Skin of body (tissue), 3 donors: ENCODE measurements at places on chromosomes 12 and 14. TPM values are rescaled to one million over a fixed set of nuclear protein-coding genes. Genes with fewer than 3 reads are reported as not detected.
A peak's percentile ranks its signal among the peaks of the same experiment; 100 is the strongest.

SLCO1B1 gene
- not detected for total RNA-seq

TAS2R30 gene
- total RNA-seq, result 18.1 TPM

MYL2 gene
- total RNA-seq, result 43.5 TPM

WNT1 gene
- total RNA-seq, result not detected

CIROP gene
- not detected for total RNA-seq

SENP1 gene
- 24.0 TPM for total RNA-seq

DNA sequence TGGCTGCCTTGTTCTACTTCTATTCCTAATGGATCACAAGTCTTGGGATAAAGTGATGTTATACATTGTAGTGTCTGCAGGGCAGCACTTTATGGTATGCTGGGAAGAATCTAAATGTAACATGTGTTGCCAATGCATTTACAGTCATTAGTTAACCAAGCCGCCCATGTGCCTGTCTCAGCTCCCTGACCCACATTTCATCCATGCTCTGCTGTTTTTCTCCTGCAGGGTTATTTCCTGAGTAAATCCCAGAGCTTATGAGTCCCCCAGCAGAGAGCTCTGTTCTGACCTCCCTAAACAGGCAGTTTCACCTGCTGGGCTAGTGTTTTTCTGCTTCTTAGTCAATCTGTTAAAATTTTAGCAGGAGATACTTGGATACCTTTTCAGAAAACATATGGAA lies 4.4 kb upstream of the TMTC2 start:
- no peak for DNase-seq

GRCh38 chr12:57604454-57604991 lies at the start of gene DTX3:
DTX3 (plus strand) TSS chr12:57604824; CDS start chr12:57606518, 1,694 bp downstream.
- DNase-seq, result no peak

GRCh38 chr12:48995086-48995879 lies 3.9 kb downstream of the DDN start:
- DNase-seq, result peak; percentile 54

GRCh38 chr12:132560614-132561426 lies 49.6 kb downstream of the LRCOL1 start:
- DNase-seq, result no peak

- no peak for DNase-seq
Observed at GRCh38 chr14:38583471-38583870, 327.6 kb upstream of the CLEC14A start.

DNA sequence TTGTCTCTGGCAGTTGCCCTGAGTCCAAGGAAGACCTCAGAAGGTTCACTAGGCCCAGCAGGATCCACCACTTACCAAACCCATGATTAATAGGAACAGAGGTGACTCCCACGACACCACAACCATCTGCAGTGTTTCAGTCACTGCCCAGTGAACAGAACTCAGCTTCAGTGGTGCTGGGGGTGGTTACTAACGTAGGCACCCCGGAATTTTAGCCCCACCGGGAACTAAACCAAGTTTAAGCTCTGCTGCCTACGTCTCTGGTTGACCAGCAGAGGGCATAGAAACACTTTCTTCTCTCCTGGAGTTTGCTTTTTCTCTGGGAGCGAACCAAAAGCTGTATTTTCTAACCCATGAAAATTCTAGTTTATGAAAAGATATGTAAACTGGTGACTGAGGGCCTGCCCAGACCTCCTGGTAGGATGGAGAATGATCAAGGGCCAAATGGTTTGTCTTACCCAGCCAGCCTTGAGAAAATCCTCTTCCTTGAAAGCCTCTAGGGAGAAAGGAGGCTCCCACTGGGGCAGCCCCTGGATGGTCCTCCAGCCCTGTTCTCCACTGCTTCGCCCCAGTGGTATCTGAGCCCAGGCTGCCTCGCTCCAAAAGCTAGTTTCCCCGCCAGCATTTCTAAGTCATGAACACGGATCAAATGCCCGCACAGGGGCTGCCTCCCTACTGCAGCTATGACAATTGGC lies 379.8 kb downstream of the DPF3 start:
- no peak for DNase-seq

- DNase-seq, result peak; percentile 67
Observed at GRCh38 chr14:21069388-21070082, 569 bp upstream of the ARHGEF40 start.

DNA sequence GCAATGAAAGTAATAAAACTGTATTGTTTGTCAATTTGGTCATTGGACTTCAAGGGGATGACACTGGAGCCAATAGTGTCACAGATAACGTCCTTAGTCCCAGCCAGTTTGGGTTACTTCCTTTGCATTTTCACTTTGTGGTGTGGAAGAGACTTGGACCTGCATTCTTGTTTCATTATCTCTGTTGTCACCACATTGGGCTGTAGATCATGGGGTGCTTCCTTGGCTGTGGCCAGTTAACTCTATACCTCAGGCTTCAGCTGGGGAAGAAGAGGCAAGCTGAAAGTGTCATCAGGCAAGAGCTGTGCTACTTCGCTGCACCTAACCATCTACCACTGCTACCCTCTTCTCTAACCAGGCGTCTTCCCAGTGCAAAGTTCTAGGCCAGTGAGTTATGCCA lies 15.1 kb upstream of the CISTR start:
- DNase-seq, result no peak

- DNase-seq, result no peak
Observed at GRCh38 chr12:62866451-62867082, 68.4 kb downstream of the PPM1H start.

GRCh38 chr14:97120611-97121031 lies 323.4 kb downstream of the VRK1 start:
- no peak for DNase-seq

DNA sequence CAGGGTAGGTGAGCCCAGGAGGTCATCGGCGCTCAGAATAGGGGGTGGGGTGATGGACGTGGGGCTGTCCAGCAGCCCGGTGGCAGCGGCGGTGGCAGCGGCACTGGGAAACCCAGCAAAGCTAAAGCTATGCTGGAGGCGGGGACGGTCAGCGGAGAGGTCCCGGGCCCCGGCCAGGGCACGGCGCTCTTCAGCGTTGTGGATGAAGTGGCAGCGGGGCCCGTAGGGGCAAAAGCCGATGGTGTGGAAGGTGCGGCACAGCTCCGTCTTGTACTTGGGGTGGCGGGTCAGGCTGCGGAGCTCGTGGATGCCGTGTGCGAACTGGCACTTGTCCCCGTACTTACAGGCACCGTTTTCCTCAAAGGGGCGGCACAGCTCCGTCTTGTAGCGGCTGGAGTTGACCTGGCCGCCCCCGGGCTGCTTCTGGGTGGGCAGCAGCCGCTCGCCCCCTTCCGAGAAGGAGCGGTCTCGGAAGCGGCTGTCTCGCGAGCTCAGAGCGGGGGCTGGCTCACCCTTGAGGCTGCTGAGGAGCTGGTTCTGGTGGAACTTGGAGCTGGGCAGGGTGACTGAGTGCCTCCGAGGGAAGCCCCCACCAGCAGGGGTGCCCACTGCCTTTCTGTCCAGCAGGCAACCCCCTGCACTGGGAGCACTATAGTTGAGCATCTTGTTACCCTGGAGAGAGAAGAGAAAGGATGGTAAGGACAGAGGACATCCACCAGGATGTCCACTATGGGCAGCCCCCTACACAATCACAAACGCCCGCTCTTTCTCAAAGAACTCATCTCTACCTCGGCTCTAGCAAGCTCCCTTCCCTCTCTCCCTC lies 2.8 kb downstream of the ZFP36L1 start:
- no peak for DNase-seq

DNA sequence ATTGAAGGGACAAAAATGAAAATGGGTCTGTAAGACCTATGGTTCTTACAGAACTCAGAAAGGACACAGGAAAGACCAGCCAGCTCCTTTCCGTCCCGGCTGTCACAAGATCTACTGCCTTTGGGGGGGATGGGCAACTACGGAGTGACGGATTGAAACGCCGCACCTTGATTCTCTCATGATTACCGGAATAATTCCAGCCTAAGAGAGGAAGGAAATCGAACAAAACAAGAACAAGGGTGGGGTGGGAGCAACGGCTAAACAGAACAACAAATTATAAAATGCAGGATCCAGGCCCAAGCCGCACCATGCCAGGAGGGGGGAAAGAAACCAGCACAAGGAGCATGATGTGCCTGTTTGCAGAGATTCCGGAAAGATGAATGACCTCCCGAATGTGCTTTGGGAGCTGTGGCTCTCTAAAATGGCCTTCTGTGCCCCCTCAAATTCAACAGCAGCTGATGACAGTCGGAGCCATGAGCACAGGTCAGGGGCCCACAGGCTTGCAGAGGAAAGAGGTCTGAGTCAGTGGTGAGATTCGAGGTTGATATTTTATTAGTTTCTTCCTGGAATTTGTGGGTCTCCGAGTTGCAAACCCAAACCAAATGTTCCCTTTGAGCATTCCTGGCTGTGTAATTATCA lies 72.1 kb downstream of the SPRING1 start:
- DNase-seq, result no peak

- DNase-seq, result peak; percentile 2
Observed at GRCh38 chr12:10771132-10771733, 31.2 kb downstream of the TAS2R7 start.

- no peak for DNase-seq
Observed at GRCh38 chr12:39011166-39011565, 105.8 kb upstream of the CPNE8 start.

DNA sequence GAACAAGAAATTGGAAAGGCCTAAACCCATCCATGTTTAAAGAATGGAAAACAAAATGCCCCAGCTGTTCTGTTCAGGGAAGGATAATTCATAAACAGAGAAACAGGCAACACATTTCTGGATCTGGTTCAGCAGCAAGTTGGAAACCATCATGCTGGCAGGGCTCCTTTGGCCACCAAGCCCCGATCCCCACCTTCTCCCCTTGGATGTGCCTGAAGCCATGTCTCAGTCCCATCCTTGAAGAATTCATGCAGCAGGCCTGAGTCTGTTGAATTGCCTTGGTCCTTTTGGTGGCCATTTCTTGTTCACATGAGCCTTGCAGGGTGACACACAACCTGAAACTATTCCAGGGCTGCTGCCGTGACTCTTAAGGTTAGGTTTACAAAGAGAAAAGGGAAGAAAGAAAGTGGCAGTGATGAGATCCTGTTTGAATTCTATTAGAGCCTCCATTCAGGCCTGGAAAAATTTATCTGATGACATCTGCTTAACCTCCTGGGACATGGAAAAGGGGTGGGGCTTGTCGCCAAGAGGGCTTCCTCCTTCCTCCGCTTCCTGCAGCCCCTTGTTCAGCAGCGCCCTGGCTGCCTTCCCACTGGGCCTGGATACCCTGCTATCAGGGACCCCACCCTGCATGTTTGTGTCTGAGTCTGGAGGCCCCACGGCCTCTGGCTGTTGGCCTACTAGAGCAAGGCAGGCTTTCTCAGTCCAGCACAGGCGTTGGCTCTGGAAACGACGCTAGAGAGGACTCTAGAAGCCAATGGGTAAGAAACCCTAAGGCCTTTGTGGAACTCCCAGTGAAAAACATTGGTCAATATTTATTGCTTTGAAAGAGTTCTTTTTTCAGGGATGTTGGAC lies 341.9 kb downstream of the C12orf75 start:
- peak; percentile 95 for DNase-seq

DNA sequence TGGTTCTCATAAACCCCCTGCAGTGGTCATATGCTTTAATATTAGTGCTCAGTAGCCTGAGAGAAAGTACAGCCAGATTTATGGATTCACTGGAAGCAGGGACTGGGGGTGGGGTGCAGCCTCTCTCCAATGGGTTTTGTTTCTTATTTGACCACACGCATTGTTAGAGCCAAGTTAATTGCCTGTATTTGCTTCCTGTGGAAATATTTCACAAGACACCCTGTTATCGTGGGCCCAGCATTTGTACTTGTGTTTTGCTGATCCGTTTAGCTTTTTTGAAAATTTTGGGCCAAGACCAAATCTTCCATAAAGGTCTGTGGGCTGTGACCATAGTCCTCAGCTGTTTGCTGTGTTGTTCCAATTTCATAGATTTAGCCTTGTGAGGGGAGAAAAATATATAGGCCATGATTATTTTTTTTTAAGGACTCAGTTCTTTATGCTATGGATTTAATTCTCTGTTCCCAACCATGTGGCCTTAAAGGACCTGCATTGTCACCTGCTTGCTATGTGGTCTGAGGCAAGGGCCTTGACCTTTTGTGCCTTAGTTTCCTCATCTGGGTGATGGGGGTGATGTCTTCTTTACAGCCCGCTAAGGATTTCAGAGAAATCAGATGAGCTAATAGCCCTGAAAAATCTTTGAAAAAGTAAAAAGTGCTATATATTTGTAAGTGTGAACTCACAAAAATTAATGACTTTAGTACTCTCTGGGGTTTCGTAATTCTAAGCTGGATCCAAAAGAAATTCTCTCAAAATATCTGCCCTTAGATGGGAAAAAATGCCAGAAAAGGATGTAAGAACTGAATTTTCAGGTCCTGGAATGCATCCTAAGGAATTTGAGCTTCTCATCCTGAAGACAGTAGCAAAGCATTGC lies 370.2 kb downstream of the DPF3 start:
- DNase-seq, result no peak
